ENCODE measurements at places on chromosomes 2 and 18.
A peak's percentile ranks its signal among the peaks of the same experiment; 100 is the strongest.

DNA sequence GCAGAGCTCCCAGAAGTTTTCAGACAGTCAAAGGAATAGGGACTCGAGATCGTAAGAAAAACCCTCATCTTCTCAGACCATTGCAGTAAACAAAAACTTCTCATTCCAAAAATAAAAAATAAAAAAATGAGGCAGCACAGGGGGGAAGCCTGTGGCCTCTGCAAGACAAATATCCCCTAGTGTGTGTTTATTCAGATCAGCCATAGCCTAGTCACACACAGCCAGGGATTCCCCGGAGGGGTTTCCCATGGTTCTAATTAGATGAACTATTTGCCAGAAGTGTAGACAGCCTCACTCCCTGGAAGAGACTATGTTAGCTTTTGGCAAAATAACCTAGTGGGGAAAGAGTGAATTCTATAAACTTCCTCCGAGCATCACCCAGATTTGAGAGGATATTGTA, 122.9 kb upstream of the KLF7 start:
- DNase-seq: no peak

GRCh38 chr2:168402531-168402930, 53.5 kb upstream of the CERS6 start:
- no peak for DNase-seq

- no peak for DNase-seq
These were observed 20.1 kb upstream of the HTR2B start for GRCh38 chr2:231144896-231145295.

DNA sequence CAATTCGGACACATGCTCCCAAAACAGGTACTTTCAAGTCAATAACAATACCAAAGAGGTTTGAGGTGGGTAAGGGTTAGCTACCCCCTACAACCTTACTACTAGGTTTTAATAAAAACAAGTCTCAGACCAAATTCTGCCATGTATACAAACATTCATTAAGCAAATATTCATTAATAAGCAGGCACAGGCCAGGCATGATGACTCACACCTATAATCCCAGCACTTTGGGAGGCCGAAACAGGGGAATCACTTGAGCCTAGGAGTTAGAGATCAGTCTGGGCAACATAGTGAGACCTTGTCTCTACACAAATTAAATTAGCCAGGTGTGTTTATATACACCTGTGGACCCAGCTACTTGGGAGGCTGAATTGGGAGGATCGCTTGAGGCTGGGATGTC, 11.7 kb upstream of the ELAC1 start:
- no peak for DNase-seq

- DNase-seq: no peak
These were observed 10.0 kb downstream of the INPP4A start for GRCh38 chr2:98454500-98455235.

- no peak for DNase-seq
These were observed 57.6 kb upstream of the TWIST2 start for GRCh38 chr2:238790126-238790832.

GRCh38 chr18:6666012-6666685, 63.4 kb upstream of the ARHGAP28 start:
- no peak for DNase-seq

DNA sequence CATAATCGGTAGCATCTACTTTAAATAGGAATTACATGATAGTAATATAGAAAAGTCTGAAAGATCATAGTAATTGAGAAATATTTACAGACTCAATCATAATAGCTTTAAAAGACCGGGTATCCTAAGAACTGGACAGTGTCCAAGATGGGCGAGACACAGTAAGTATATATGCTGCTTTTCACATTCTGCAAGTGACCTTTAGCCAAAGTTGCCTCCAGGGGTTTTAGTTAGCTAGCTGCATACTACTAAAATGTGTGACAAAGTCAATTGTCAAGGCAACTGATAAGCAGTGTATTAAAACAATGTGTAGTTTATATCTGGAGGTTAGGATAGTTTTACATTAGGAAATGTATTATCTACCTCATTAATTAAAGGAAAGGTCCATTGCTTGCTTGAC, 24.6 kb downstream of the CD302 start:
- no peak for DNase-seq

- DNase-seq: no peak
These were observed 394.1 kb downstream of the TRIB2 start for GRCh38 chr2:13110825-13111224.

DNA sequence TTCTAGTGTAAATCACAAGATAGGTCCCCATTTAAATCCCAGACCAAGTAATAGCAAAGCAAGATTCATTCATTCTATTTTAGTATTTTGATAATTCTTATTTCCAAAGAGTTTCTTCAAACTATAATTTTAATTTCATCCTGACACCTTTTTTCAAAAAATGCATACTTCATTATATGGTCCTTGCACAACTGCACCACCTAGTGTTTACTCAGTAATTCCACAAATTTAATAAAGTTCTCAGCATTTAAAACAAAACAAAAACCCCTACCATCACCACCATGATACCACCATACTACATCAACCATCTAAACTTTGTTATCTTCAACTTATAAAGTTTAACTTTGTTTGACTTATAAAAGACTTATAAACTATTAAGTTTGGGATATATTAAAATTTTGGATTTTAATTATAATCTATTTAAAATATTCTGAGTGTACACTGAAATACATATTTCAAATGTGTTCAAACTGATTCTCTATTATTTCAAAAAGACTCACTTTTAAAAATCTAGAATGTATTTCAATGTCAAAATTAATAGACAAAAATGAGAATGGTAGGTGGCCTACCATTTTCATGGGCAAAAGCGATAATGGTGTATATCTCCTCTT, 44.2 kb downstream of the WDPCP start:
- no peak for DNase-seq

GRCh38 chr18:43531438-43531837, 254.1 kb upstream of the SYT4 start:
- no peak for DNase-seq

DNA sequence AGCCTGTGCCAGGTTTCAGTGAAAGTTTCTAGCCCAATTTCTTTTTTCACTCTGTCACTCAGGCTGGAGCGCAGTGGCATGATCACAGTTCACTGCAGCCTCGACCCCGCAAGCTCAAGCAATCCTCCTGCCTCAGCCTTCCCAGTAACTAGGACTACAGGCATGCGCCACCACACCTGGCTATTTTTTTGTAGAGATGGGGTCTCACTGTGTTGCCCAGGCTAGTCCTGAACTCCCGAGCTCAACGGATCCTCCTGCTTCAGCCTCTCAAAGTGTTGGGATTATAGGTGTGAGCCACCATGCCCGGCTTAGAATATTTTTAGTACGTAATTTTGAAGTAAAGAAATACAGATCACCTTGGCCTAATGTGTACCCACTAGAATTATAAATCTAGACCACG, 87.1 kb downstream of the GORASP2 start:
- DNase-seq: no peak

DNA sequence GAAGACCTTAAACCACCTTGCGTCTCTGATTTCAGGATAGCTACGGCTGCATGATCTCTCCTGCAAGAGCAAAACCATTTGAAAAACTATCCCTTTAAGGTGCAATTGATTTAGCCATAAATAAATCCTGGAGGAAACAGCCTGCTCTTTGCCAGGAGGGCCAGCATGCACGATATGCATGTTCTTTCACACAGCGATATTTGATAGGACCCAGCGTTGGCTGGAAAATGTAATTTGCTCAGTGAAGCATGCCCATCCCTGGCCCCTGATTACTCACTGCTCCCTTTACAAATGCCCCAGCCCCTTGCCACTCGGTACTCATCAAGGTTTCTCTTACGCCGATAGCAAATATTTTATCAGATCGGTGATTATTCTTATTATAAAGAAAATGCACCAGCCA, 315.4 kb downstream of the CDH2 start:
- no peak for DNase-seq

DNA sequence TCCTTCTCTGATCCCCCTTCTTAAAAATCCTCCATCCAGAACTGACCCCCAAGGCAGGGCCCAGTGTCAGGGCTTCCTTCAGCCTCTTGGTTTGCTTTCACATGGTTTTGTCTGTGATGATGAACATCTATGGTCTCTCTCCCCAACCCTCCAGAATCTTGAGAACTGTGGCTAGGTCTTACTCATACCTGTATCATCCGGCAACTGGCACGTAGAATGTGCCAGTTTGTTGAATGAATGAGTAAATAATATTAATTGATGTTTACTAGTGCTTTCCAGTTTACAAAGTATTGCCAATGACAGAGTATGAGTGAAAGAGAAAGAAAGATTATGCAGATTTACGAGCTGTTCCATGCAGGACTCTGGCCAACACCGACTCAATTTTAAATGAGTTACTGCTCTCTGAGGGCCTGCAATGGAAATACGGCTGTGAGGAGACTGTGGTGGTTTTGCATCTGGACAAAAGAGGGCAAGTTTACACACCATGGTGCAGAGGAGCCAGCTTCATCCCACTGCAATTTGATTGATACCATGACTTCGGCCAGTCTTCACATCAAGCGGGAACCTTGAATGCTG, 29.9 kb upstream of the TRIB2 start:
- DNase-seq: no peak

- peak; percentile 37 for DNase-seq
These were observed 171.2 kb downstream of the TMEM247 start for GRCh38 chr2:46650556-46651001.

DNA sequence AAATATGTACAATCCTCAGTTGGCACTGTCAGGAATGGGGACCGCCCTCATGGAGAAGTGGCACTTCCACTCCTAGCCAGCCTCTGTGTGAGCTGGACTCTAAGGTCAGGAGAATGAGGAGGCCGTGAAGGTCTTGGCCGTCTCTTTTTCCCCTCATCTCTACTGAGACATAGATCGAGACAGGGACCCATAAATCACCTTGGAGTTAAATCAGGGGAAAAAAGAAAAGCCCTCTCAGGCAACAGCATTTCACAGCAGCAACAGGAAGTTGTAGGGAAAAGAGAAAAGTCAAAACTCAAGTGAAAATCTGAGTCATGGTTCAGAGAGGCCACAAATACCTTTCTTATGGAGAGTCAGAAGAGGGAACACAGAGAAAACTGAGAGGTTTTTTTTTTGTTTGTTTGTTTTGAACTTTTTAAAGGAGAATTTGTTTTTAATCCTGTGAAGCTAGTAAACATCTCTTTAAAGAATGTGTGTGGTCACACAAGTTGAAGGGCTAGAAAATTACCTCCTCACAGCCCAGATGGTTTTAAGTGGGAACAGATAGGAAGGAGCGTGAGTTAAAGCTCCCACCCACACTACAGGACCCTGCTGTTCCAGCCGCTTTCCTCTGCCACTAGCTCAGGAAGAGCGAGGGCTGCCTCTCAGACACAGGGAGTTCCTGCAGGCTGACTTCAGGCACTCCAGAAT, 30.6 kb upstream of the CYP1B1 start:
- no peak for DNase-seq

Measured in stimulated activated CD4-positive, alpha-beta T cell treated with anti-CD3 and anti-CD28 coated beads, Interleukin-1b, Interleukin-23, amount 100 ng/mL, for 1 hour (primary cell).